ENCODE measurements at places on chromosomes 5 and 9.

- no peak for DNase-seq
Measured at GRCh38 chr5:166768536-166768935, 1522.9 kb upstream of the WWC1 start.

GRCh38 chr9:127223266-127223665, 41.3 kb upstream of the GARNL3 start:
- no peak for DNase-seq

- no peak for DNase-seq
Measured at GRCh38 chr5:111254613-111255012, 30.4 kb downstream of the CAMK4 start.

- no peak for DNase-seq
Measured at GRCh38 chr9:79667817-79668436, 96.2 kb downstream of the TLE4 start.

DNA sequence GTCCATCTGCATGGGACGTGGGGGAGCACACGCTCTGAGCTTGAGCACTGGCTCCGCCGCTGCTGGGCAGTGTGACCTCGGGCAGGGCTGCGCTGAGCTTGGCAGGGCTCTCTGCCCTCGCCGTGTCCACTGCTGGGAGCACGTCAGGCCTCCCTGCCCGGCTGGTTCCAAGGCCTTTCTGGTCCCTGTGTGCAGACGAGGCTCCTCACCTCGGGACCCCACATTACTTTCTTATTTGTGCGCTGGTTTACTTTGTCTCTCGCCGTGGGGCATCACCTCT, 43.9 kb downstream of the RXRA start:
- DNase-seq, result no peak

DNA sequence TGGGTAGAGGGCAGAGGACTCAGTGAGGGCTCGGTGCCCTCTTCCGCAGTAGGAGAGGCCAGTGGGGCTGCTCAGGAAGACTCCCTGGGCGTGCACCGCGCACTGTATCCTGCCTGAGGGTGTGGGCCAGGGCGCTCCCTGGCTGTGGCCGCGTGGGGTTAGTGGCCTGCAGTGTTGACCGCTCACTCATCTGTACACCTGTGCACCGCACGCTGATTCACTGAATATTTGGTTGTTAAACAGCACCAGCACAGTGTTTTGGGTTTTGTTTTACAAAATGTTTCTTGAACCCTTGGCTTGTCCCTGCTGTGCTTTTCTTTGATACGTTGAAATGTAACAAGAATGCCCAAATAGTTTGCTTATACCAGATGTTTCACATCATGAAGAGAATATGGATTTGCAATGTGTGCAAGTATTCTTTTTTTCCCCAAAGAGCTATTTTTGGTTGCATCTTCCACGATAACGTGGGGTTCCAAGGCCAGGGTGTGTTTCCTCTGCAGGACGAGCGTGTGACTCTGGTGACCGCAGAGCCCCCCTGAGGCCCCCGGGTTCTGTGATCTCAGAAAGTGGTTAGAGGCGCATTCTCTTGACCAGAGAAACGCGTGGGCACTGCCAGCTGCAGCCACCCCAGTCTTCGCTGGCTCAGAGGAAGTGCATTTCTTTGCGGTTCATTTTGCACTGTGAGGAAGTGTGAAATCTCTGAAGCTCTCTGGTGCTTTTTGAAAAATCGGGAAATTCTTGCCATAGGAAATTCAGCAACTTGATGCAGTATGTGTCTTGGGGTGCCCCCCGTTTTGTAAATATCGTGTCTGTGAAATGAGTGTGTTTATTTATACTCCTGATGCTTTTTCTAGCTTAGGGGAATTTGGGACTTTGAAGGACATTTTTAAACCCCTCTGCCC, 46.9 kb downstream of the AHRR start:
- DNase-seq, result no peak

DNA sequence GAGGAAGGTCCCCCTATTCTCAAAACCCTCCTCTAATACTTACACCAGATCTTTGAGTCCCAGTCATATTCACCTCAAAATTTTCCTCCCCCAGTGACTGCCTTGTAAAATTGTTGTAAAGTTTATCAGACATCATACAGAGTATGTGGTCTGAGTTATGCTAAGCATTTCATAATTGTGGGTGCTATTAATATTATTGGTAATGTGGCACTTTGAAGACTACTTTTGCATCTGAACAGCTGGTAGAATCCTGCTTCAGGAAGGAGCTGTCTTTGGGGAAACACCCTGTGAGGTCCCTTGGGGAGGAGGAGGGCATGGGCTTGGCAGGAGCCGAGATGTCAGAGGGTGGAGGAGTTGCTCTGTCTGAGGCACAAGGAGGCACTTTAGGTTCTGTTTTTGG, 164.9 kb upstream of the ZNF618 start:
- no peak for DNase-seq

DNA sequence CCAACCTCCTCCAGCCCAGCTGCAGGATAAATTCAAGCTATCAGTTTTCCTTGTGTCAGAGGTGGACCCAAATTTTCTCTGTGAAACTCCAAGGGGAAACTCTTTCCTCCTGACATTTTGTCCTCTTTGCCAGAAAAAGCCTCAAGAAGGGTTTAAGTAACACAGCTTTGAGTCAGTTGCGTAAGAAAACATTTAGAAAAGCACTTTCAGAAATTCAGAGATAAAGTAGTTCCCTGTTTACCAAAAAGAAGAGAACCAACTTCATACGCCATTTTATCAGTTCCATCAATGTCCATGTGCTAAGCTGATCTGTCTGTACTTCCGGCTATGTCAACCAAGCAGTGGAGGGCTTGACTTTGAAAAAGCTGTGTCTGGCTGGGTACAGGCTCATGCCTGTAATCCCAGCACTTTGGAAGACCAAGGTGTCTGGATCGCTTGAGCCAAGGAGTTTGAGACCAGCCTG, 19.9 kb upstream of the SUSD1 start:
- no peak for DNase-seq

GRCh38 chr5:36689225-36689624, 82.8 kb downstream of the SLC1A3 start:
- DNase-seq, result no peak

GRCh38 chr9:88197781-88198340, 59.6 kb upstream of the SPATA31C2 start:
- peak; percentile 84 for DNase-seq

Measured in muscle of back (tissue), 13 donors.